ENCODE measurements at places on chromosomes 3 and 15.

- DNase-seq, result no peak
These were observed 13.7 kb downstream of the CD200 start for GRCh38 chr3:112346491-112347122.

DNA sequence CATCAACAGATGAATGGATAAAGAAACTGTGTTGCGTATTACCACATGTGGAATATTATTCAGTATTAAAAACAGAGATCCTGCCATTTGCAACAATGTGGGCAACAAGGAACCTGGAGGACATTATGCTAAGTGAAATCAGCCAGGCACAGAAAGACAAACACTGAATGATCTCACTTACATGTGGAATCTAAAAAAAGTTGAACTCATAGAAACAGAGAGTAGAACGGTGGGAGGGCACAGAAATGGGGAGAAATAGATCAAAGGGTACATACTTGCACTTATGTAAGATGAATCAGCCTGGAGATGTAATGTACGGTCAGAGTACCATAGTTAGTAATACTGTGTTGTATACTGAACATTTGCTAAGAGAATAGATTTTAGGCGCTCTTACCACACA, 29.8 kb upstream of the MUC13 start:
- no peak for DNase-seq

- no peak for DNase-seq
These were observed 488.3 kb upstream of the GOLIM4 start for GRCh38 chr3:168583977-168584376.

GRCh38 chr3:24043985-24044384, 98.9 kb downstream of the NR1D2 start:
- no peak for DNase-seq

- peak; percentile 58 for DNase-seq
These were observed 19.6 kb upstream of the TASOR start for GRCh38 chr3:56702490-56703315.

All from hematopoietic multipotent progenitor cell treated with erythropoietin and hydrocortisone succinate and interleukin-3 and kit ligand, for 17 days (in vitro differentiated cells).